ENCODE measurements at places on chromosomes 1 and 21. TPM values are rescaled to one million over a fixed set of nuclear protein-coding genes. Genes with fewer than 3 reads are reported as not detected.

- no peak for DNase-seq
Measured at GRCh38 chr21:37047079-37047478, 25.8 kb downstream of the PIGP start.

DNA sequence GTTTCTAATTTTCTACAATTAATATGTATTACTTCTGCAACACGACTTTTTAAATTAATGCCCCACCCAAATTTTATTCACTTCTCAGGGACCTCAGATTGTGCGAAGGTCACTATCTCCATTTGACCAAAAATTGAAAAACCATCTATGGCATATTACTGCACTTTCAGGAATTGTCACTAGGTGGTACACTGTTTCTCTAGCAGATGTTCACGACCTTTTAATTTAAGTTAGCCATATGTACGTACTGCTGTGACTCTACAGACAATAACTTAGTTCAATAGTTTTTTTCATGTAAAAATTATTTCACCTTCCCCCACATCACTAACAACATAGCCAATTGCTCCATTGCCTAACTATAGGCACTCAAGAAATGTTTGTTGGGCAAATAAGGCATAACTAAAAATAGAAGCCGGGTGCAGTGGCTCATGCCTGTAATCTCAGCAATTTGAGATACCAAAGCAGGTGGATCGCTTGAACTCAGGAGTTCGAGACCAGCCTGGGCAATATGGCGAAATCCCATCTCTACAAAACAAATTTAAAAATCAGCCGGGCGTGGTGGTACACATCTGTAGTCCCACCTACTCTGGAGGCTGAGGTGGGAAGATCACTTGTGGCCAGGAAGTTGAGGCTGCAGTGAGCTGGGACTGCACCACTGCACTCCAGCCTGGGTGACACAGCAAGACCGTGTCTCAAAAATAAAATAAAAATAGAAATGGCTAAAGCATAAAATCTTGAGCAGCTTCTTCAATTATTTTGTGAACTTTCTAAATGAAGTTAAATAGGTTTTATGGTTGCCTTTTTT, 75.7 kb upstream of the PKN2 start:
- DNase-seq: peak; percentile 22

GRCh38 chr1:110235834-110236682, 25.9 kb downstream of the KCNC4 start:
- no peak for DNase-seq

DNA sequence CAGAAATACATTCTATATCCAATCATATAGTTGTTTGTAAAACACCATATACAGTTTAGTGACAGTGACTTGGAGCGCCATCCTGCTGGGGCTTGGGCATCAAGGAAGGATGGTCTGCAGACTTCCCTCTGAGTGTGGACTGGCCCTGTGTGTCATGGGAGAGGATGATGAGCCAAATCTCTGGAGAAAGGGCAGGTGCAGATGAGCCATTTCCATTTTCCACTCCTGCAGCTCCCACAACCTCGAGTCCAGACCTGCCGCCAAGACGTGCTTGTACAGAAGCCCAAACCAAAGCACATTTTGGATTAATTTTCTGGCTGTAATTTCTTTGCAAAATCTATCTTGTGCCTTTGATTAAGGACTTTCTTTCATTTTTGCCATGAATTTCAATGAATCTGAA, 48.3 kb upstream of the SLC22A15 start:
- no peak for DNase-seq

DNA sequence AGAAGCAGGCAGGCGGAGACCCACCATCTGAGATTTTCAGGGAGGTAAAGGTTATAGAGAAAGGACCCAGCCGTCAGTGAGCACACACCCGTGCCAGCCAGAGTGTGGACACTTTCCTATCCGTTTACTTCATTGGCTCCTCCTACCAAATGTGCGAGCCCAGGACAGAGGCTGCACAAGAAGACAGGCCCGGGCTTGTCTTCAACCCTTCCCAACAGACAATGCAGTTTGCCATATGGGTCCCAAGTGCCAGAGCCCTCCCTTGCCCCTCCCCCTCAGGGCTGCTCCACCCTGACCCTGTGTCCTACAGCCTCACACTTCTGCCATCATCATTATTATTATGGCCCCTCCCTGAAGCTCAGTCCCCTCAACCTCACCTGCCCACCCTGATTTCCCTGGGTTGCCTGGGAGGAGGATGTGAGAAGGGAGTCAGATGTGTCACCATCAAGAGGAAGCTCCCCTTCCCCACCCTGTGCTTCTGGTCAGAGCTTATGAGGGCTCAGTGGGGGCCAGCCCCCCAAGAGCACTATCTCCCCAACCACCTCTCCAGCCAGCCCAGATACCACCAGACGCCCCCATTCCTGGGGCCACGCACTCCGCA, 9.4 kb downstream of the LAPTM5 start:
- DNase-seq: no peak

- no peak for DNase-seq
Measured at GRCh38 chr21:46369520-46370235, 45.7 kb downstream of the PCNT start.

- DNase-seq: no peak
Measured at GRCh38 chr1:226723657-226724532, 15.2 kb downstream of the ITPKB start.

DNA sequence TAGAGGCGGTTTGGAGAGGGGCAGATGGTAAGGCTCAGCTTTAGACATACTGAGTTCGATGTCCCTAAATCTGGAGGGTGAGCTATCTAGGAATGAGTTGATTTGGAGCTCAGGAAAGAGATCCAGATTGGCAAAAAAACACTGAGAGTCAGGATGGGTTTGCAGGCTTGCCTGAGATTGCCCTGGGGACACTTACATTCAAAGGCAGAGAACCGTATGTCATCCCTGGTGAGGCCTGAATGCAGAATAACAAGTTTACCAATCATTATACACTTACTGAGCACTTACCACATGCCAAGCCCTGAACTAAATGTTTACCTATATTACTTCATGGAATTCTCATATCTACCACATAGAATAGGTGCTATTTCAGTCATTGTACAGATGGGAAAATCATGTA, 27.5 kb downstream of the TFAP2E start:
- DNase-seq: no peak

EVA1C gene
- total RNA-seq: 55.7 TPM

SPRR3 gene
- total RNA-seq: not detected

Data from NCI-H460 (cell line).